ENCODE measurements at places on chromosomes 7 and 10.

GRCh38 chr10:101709359-101710058 lies 14.5 kb upstream of the FBXW4 start:
- no peak for DNase-seq

DNA sequence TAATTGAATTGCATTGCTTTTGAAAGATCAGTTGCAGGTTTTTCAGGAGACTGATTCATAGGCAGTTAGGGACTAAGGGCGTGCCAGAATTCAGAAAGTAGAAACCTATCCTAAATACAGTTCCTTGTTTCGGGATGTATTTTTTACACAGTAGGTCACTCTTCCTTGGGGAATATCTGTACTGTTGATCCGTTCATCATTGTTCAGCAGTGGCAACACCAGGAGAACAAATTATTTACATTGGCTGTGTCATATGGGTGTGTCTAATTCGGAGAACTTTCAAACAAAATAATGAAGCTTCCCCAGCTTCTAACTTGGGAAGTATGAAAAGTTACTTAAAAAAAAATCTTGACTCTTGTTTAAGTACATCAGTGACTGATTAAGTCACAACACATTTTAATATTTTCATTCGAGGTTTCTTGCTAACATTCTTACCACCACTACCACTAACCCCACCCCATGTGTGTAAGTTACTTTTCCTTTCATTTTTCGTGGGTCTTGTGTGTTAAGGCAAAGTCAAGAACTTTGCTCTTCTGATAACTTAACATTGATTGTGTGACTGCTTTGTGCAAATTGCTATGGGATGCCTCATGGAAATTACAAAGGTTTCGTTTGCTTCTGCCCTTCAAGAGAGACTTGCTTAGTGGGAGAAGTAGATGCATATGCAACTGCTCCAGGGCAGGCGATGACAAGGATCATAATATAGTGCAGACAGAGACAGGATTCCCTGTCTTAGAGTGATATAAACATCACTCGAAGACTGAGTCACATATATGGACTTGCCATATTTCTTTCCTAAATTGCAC lies 43.8 kb upstream of the RPA3 start:
- DNase-seq, result no peak

DNA sequence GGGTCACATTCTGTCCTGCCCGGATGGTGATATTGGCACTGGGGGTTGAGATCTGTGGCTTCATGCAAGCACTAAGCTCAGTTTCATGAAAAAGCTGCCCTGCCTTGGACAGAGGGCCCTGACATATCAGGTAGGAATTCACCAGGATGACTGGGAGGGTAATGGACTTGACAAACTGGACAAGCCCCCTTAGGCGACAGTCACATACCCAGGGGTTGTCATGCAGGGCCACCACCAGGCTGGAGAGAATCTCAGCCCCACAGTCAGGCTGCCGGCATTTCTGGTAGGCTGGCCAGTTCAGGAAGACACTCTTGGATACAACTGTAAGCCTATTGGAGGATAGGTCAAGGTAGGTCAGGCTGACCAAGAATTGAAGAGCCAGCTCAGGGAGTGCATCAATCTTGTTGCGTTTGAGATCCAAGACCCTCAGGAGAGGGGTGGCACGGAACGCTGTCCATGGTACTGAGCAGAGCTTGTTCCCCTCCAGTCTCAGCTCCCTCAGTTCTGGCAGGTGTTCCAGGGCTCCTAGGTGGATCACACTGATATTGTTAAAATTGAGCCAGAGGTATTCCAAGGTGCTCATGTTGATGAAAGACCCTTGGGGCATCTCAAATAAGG lies 824 bp downstream of the LRIT2 start:
- DNase-seq, result no peak

- DNase-seq, result no peak
Measured at GRCh38 chr7:77223261-77223660, 23.6 kb upstream of the FGL2 start.

- DNase-seq, result no peak
Measured at GRCh38 chr10:11760861-11761260, 18.7 kb downstream of the ECHDC3 start.

DNA sequence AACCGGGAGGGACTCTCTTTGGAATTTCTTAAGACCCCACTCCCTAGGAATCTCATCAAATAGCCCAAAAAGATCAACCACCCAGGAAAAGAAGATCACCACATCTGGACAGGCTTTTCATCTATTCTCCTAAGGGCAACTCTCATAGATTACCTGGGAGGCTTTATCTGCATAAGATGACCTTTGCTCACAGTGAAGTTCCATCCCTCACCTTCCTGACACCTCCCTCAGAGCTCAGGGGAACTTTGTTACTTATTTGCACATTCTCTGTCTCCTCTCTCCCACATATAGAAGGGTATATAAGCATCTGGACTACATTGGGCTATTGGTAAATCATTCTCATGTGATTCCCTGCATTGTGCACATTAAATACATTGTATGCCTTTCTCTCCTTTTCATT lies 80.1 kb downstream of the ELMO1 start:
- no peak for DNase-seq

DNA sequence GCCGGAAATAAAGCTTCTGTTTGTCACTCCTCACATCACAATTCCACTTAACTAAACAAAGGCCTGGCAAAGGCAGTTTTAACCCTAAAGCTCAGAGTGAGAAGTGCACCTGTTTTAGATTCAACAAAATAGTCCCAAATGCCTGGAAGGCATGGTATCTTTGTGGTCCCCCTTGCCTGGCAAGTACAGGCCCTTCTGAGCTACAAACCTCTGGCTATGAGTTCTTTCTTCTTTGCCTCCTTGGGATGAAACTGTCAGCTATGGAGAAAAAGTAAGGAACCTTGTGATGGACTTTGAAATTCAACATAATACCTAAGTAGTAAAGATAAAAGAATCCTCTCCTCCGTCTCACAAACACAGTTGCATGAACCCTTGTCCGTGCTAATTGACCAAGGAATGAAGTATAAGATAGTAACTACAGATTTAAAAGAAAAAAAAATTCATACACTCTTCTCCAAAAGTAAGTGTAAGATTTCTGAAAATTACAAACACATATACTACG lies 244.5 kb upstream of the ETV1 start:
- no peak for DNase-seq

- no peak for DNase-seq
Measured at GRCh38 chr7:144830811-144831210, 5.0 kb downstream of the TPK1 start.

DNA sequence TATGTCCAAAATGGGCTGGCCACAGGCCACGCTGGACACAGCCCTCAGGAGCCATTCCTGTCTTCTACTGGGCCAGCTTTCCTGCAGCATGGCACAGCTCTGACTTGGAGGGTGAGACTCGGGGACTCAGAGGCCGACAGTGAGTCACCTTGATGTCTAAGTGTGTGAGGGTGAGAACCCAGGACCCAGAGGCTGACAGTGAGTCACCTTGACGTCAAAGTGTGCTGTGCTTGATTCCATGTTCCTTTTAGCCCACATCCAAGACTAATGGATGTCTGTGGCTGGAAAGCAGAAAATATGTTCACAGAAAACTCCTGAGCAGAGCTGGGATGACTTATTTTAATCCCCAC lies 6.0 kb upstream of the FAM170B start:
- DNase-seq, result no peak

GRCh38 chr10:19986591-19986990 lies 170.4 kb downstream of the PLXDC2 start:
- DNase-seq, result no peak

- DNase-seq, result no peak
Measured at GRCh38 chr7:30652698-30653641, 29.3 kb downstream of the CRHR2 start.

DNA sequence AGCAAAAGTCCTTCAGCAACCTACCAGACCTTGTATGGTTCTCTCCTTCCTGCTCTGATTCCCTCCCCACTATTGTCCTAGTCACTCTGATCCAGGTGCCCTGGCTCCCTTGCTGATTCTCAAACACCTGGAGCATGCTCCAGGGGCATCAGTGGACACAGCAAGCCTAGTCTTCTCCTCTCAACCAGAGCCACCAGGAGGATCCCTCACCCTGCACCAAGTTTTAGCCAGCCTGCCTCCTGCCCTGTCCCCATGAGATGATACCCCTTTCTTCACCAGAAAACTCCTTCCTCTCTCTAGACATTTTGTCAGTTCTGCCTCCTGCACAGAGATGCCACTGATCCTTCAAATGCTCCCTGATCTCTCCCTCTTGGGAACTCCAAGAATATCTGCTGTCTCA lies 11.0 kb downstream of the LLCFC1 start:
- DNase-seq, result no peak

- DNase-seq, result no peak
Measured at GRCh38 chr10:35813219-35813618, 171.1 kb upstream of the FZD8 start.

DNA sequence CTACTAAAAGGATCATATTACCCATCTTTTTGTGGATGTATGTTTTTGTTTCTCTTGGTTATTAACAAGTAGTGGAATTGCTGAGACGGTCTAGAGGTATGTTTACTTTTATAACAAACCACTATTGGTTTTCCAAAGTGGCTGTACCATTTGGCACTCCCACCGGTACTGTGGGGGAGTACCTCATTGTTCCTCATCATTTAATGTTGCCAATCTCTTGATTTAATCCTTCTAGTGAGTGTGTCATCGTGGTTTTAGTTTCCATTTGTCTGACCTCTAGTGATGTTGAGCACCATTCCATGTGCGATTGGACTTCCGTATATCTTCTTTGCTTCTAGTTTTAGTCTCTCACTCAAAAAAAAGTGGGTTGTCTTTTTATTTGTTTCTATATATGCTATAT lies 50.4 kb downstream of the RBM33 start:
- no peak for DNase-seq

GRCh38 chr7:50610521-50611277 lies 45.5 kb upstream of the DDC start:
- no peak for DNase-seq

DNA sequence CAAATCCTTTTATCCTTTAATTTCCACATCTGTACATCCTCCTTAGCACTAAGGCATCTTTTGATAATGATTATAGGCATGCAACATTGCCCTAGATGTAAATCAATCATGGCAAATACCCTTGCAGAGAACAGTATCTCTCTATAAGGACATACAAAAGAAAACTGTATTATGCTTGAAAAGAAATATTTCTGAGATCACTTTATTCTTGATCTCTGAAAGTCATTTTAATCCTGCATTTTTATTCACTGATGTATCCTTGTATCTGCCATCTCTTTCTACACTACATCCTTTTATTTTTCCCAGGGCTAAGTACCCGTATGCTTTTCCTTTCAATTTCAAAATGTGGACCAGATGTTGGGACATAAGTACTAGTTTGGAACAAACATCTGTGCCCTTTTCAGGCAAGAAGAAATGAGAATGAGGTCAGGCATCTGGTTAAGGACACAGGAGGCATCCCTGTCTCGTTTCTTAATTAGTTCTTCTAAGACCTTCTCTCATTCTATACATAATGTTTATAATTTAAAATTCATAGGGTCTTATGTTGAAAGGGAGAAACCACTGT lies 338.6 kb downstream of the CNTNAP2 start:
- DNase-seq, result no peak

DNA sequence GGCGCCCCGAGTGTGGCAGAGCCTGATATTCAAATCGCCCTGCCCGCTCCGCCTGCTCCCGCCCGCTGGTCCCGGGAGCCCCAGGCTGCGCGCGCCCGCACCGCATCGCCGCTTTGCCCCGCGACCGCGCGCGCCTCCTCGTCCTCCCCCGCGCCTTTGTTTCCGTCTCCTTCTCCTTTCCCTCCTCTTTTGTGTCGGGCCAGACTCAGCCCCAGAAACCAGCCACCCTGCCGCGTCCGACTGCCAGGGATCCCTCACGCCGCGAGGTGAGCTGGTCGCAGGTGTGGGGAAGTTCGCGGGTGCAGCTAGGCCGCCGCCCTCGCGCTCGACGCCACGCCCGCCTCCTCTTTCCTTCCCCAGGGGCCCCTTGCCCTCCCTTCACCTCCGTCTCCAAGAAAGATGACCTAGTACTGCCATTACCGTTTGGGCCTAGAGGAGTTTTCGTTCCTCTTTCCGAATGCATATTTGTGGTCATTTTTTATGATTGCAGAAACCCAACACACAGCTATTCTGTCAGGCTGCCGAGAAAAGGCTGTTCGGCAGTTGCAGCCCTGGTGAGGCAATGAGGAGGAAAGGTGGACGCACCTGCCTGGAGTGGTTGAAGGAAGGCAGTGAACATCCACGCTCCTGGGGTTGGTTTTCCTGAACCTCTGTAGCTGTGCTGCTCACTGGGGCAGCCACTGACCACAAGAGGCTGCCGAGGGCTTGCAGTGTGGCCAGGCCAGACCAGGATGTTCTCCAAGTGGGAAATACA lies 107.3 kb downstream of the SNX10 start:
- DNase-seq, result no peak

DNA sequence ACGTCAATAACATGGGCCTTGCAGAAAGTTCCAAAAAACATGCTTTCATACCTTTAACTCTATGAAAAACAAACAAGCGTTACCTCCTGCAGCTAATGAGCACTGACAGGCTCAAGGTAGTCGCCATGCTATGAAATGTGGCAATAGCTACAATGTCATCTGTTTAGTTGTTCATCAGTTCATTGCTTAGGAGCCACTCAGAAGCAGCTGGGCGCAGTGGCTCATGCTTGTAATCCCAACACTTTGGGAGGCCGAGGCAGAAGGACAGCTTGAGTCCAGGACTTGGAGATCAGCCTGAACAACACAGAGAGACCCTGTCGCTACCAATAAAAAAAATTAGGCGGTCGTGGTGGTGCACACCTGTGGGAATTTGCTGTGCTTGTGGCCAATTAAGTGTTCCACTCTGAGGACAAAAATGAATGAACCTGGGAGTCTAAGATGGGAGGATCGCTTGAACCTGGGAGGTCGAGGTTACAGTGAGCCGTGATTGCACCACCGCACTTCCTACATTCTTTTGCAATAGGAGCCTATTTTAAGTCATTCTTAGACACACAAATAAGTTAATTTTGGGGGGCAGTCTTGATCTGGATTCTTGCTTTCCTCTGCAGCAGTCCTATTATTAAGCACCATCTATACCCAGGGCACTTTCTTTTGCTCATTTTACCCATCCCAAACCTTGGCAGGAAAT lies 276.2 kb upstream of the KLF14 start:
- no peak for DNase-seq

DNA sequence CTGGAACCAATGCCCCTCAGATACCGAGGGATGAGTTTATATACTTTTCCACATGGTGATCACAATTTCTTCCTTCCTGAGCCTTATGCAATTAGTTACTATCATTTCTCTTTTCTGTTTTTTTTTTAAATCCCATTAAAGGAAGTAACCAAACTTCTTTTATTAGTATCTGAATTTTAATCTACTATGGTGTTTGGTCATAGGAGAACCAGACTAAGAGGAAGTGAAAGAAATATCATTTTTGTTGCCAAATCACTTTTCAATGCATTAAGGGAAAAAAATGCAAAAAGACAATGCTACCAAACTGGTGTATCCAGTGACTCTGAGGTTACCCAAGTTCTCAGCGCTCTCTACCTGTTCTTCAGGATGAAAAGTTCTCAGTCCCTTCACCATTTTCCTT lies 167.7 kb downstream of the NXPH1 start:
- no peak for DNase-seq
